CD4-positive, alpha-beta T cell (primary cell): ENCODE measurements at places on chromosomes 3 and 15.

DNA sequence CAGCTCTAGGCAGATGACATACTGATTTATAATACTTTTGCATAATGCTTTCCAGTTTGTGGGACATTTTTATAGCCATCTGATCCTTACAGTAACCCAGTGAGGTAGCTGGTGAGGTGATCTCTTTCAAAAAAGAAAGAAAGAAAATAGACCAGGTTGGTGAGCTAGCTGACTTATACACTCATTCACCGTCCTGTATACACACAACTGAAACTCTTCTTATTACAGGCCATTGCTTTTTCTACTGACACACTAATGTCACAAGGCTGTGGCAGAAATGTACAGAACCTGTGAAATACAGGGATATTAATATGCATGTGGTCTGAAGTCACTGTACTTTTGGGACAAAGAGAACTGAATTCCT is 150.2 kb upstream of the BHLHE40 start:
- peak; percentile 45 for DNase-seq

- no peak for DNase-seq
Observed at GRCh38 chr3:160808838-160809237, 52.8 kb downstream of the PPM1L start.

DNA sequence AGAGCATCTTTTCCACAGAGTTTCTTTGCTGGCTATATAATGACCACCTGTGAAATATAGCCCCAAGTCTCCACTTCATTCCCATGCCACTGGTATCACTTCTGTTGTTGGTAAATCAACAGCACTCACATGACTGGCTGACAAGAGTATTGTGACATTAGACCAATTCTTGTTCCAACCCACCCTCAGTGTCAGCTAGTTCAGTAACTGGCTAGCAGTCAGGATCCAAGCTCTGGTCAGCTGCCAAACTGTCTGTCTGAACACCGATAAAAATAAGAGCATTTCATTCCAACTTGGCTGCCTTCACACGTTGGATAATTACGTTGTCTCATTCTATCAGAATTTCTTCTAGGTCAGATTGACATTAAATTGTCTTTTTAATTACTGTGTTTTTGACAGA is 166.5 kb downstream of the USP13 start:
- no peak for DNase-seq

DNA sequence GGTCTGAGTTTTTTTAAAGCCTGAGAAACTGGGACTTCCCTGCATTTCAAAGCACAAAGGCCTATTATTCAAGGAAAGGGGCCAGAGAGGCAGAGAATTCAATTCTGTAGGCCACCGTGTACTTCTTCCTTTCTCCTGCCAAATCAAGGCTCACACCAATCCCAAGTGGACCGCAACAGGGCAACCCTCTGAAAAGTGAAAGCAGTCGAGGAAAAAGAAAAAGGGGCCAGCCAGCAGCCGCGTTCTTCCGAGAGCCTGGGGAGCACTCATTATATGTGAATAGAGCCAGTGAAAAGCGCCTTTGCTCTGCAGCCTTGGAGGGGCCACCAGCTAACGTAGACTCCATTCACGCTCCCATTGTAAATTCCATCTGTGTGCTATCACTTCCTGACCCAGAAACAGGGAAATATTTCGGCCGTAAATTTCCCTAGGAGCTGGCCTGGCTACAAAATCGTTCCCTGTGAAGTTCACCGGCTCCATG is 45.9 kb upstream of the THUMPD3 start:
- no peak for DNase-seq

DNA sequence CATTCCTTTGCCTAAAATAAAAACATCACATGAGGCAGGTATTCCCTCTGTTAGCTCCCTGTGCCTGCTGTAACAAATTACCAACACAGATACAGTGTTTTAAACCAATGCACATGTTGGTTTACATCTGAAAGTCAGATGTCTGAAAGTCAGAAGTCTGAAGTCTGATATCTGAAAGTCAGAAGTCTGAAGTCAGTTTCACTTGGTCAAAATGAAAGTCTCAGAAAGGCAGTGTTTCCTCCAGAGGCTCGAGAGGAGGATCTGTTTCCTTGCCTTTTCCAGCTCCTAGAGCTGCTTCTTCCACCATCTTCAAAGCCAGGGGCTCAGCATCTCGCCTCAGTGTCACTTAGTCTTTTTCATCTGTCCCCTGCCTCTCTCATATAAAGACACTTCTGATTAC is 22.0 kb downstream of the SST start:
- DNase-seq, result no peak

DNA sequence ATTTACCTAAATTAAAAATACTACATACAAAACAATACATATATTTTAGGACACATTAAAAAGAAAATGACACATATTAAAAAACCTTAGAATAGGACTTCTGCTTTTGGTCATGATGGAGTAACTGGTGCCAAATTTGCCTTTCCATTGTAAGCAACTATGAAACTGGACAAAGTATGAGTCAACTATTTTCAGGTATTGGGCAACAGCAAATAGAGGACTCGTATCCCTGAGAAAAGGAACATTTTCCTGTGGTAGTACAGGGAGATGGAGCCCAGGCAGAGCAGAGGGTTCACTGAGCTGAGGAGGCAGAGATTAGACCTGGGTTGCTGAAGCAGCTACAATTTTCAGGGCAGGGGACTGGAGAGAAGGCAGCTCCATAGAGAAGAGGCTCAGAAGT is 14.7 kb downstream of the CCR1 start:
- no peak for DNase-seq

DNA sequence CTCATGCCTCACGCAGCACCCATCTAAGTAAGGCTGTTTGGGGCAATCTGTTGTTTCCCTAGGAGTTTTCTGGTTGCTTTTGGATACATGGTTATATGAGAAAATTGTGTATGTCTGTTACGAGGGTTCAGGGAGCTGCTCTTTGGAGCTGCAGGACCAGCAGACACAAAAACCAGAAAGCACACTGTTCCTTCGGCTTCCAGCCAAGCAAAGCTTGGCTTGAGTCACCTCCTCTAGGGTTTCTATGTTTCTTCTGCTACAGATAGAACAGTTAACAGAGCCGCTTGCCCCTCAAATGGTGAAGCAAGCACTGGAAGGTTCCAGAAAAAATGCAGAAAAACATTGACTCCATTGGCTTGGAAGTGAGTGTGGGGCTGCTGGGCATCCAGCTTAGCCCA is 49.2 kb upstream of the CTDSPL start:
- no peak for DNase-seq

- no peak for DNase-seq
Observed at GRCh38 chr15:41020311-41020710, 67.0 kb downstream of the CHAC1 start.

- DNase-seq, result no peak
Observed at GRCh38 chr15:88877415-88877814, 17.9 kb downstream of the HAPLN3 start.

- DNase-seq, result no peak
Observed at GRCh38 chr3:187014417-187014864, 84.1 kb downstream of the ST6GAL1 start.

DNA sequence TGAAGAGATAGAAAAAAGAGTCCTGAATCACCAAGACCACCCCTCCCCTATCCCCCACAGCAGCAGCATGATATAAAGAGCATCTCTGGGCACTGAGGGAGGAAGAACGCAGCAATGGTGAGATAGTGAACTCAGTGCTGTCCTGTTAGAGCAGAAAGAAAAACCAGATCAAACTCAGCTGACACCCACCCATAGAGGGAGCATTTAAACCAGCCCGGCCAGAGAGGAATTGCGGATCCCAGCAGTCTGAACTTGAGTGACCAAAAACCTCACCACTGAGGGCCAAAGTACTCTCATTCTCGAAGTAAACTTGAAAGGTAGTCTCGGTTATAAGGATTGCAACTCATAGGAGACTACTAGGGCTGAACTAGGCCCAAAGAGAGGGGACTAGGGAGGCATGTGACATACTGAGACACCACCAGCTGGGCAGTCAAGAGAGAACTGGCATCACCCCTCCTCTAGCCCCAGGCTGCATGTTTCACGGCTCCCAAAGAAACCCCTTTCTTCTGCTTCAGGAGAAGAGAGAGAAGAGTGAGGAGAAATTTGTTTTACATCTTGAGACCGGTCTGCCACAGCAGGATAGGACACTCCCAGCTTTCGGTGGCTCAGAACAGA is 39.2 kb upstream of the TGFBR2 start:
- DNase-seq, result no peak

- no peak for DNase-seq
Observed at GRCh38 chr3:14889205-14889604, 58.2 kb upstream of the NR2C2 start.
